Fibroblast of skin of back (primary cell): ENCODE measurements at places on chromosomes 11 and 22.
A peak's percentile ranks its signal among the peaks of the same experiment; 100 is the strongest.

GRCh38 chr22:22161924-22162851 lies 82.4 kb upstream of the VPREB1 start:
- no peak for DNase-seq

- DNase-seq = peak; percentile 85
Observed at GRCh38 chr22:37328017-37328416, 45.7 kb downstream of the CYTH4 start.

- no peak for DNase-seq
Observed at GRCh38 chr11:60830478-60831142, 11.3 kb upstream of the CCDC86 start.

GRCh38 chr11:117932426-117932825 lies 3.2 kb upstream of the TMPRSS13 start:
- no peak for DNase-seq

DNA sequence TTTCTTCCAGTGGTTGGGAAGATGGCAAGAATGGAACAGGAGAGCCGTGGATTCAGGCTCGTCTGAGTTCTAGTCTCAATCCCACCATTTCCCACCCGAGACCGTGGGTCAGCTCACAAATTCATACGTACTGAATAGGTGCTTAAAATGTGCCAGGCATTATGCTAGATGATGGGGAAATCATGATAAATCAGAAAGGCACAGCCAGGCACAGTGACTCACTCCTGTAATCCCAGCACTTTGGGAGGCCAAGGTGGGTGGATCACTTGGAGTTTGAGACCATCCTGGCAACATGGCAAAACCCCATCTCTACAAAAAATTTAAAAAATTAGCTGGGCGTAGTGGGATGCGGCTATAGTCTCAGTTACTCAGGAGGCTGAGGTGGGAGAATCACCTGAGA lies 7.1 kb downstream of the TRIOBP start:
- no peak for DNase-seq
